ENCODE measurements at places on chromosomes 12 and 14.
A peak's percentile ranks its signal among the peaks of the same experiment; 100 is the strongest.

DNA sequence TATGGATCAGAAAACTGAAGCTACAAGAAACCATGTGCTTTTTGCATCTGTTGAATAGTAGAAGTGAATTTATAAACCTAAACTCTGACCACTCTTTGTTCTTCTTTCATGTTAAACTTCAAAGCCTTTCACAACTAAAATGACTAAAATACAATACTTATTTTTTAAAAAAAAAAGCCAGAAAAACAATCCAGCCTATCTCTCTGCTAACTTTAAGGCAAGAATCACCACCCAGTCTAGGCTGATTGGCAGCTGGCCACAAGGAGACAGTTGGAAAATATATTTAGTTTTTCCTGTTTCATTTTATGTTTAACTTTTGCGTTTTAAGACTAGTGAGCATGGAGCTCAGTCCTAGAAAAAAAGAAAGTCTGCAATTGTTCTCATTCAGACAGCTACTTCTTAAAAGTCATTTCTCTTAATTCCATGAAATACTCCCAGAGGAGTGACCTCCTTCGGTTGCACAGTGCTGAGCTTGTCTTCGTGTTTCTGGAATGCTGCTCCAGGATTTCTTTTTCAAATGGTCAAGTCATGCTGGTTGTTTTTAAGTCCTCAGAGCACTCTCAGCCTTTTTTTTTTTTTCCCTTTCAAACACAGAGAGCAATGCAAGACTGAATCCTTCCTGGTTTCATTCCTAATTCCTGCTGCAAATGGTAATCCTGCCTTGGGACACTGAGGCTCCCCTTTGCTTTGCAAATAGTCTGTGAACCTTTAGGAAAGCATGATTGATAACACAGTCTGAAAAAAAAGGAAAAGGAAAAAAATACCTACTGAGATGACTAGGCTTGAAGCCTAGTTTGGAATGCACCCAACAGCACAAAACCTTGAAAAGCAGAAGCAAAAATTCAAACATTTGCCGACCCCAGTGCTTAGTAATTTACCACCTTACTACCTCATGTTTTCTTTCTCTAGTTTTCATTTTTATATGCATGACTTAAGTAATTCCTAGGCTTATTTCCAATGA lies 233.3 kb upstream of the DAAM1 start:
- DNase-seq: no peak

DNA sequence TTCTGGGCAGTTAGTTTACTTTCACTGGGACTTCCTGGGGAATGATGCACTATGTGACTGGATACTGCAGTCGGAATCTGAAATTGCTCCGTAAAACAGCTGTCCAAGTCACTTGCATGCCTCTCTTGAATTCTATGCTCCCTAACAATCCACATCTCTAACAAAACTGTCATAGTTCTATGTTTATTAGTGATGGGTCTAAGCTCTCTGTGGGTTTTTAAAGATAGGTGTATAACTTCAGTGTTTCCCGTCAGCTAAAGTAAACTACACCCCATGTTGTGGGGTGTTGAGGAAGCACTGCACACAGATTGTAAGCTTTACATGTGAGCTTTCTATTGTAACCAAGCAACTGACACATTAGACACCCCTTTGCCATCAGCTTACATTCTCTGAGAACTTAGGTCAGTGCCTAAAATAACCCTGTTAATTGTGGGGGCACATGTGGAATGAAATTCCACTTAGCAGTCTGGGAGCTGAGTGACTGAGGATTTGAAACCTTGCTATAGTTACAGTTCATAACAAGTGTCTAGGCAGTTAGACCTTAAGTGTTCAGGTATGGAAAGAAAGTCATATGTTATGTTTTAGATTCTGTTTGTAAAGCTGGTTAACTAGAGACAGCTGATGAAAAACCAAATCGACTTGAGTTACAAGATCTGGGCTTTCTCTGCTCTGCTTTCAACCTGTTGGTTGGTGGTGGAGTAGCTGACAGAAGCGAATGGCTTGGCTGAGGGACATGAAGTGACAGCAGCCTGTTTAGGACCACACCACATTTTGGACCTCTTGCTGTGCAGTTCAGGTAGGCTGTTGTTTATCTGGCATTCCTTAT lies 165.7 kb downstream of the AKAP6 start:
- DNase-seq: no peak

- DNase-seq: no peak
These were observed 19.6 kb downstream of the FNTB start for GRCh38 chr14:65006261-65006721.

- DNase-seq: no peak
These were observed 21.0 kb upstream of the ABCC9 start for GRCh38 chr12:21962236-21962635.

DNA sequence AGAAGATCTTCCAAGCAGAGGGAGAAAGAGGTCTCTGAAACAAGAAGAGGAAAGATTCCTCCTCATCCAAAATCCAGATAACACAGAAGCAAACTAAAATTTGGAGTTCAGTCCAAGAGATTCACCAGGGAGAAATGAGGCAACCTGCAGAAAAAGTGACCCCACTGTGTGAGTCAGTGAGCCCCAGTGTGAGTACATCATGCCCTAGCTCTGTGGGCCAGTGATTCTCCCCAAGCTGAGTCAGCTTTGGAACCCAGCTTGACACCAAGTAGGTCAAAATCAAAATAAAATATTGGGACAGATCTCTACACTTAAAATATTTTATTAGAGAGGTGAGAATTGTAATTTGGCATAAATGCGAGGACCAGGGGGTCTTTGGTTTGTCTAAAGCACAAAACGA lies 17.2 kb downstream of the CLEC2B start:
- no peak for DNase-seq

DNA sequence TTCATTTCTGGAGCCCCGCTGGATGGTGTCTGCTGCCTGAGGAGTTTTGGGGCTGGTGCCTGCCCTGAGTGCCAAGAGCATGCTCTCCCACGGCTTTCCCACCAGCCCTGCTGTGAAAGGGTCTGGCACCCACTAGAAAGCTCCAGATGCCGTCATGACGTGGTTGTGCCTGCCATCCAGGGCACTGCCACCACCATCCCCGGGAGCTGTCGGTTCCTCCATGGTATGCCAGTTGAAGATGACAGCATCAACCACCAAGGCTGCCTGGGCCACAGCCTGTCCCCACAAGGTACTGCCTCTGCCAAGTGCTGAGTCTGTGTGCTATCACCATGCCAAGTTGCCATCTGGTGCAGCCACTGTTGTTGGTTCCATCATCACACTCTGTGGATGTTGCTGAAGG lies 85.9 kb downstream of the TTC8 start:
- no peak for DNase-seq

GRCh38 chr12:96436366-96437170 lies 36.3 kb upstream of the CDK17 start:
- DNase-seq: no peak

GRCh38 chr12:127548123-127548553 lies 718.8 kb upstream of the TMEM132C start:
- DNase-seq: peak; percentile 91

DNA sequence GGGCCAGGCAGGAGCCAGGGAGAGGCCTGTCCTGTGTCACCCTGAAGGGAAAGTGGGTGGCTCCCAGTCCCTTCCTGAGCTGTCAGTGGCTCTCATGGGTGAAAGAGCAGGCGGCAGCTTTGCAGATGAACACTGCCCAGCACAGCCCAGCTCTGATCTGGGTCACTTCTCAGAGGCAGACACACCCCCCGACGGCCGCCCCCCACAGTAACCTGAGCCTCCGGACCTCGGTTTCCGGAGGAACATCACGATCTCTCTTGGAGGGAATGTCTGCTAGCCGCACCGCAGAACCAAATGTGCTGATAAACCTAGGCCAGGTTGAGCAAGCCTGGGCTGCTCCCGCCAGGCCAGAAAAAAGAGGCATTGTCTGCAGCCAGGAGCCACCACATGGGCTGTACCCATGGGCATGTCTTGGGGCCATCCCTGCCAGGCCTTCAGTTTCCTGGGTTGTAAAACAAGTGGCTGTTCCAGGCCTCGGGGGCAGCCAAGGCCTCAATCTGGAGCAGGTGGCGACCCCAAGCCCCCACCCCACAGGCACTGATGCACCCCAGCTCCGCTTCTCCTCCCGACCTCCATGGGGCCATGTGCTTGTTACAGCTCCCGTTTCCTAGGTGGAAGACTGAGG lies 57.6 kb downstream of the NCOR2 start:
- DNase-seq: no peak

DNA sequence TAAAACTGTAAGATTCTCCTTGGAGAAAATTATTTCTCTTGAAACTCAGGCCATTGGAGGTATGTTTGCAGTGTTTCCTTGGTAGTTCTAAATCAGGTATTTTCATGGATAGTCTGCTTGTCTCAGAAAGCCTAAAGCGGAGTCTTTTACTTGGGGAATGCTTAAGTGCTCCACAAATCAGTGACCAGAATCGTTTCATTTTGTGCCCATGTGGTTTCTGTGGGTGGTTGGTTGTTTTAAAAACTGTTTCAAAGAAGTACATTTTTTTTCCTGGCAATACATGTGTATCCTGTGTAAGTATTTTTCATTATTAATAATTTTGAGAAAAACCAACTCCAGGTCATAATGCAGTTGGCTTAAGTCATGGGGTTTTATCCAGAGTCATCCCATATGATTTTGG lies 33.6 kb downstream of the CCDC91 start:
- no peak for DNase-seq

- DNase-seq: no peak
These were observed 696 bp upstream of the GPHN start for GRCh38 chr14:66507181-66507721.

- no peak for DNase-seq
These were observed 7.9 kb downstream of the NRIP2 start for GRCh38 chr12:2826721-2827515.

- DNase-seq: no peak
These were observed 29.0 kb upstream of the SMOC1 start for GRCh38 chr14:69850086-69850735.

DNA sequence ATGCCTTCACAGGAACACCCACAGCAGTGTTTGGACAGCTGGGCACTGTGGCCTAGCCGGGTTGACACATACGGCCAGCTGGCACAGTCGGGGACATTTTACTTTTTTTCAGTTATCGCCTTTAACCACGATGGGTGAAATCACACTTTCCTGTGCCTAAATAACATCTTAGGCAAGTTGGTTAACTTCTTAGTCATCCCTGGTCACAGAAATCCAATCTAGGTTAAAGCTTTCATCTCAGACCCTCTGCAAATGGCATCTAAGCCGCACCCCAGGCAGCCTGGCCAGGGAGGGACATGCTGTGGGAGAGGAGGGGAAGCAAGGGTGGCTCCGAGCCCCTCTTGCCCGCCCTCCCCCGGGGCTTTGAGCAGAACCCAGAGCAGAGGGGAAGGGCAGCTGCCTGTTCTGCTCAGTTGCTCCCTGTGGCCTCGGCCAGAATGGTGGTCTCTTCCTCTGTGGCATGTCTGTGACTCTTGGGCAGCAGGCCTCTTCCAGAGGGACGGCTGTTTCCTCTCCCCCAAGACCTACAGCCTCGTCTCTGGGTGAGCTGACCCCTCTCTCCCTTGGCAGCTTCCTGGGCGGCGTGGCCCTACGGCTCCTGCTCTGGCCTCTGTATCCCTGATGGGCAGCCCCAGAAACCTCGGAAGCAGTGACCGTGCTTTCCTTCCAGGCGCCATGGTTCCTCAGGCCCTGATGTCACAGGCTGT lies 85.4 kb upstream of the DYNC1H1 start:
- DNase-seq: no peak

- DNase-seq: no peak
These were observed 141.1 kb downstream of the SLC41A2 start for GRCh38 chr12:104816845-104817503.

GRCh38 chr12:132131952-132132351 lies 12.2 kb downstream of the DDX51 start:
- DNase-seq: no peak

- DNase-seq: no peak
These were observed 1.5 kb downstream of the KRT75 start for GRCh38 chr12:52432559-52433207.

- no peak for DNase-seq
These were observed 42.7 kb downstream of the TMBIM6 start for GRCh38 chr12:49783917-49784676.

DNA sequence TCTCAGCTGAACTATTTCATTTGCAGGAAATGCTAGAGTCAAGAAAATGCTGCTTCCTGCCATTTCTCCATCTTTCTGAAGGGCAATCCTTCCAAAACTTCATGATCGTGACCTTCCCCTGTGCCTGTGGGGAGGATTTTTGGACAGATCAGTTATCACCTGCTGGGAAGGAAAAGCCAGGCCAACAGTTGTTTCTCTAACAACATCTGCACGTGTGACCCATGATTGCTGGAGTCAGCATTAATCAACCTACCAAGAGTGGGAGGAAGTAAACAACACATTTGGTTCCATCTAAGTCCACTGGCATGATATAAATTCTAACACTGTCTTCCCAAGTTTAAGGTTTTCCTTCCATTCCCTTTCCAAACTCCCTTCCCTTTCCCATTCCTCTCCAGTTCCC lies 172.7 kb downstream of the APAF1 start:
- DNase-seq: no peak
